ENCODE measurements at places on chromosomes 12 and 14.

DNA sequence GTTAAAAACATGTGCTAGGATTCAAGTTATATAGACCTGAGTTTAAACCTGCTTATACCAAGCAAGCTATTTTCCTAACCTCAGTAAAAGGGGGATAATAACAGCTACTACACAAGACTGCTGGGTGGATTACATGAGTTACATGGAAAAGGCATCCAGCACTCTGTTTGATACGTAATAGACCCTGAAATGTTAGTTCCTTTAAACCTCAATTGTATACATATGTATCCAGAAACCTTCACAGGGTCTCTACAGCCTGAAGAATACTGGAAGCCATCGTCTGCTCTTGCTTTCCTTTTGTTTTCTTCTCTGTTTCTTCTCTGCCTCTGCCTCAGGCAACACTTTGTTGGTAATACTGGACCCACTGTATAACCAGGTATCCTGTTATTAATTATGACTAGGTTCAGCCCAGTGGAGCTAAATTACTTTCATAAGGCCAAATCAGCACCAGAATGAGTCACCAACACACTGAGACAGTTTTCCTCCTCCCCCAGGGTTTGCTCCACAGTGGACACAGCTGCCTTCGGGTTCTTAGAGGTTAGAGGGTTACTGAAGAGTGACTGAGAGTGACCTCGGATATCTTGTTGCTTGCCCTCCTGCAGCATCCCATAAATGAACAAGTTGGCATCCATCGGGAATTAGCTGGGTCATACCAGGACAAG is 127.1 kb downstream of the CAPZA3 start:
- no peak for DNase-seq

GRCh38 chr14:68791078-68791901 is 1.6 kb downstream of the ZFP36L1 start:
- DNase-seq: no peak

- DNase-seq: no peak
Measured at GRCh38 chr14:100644784-100645183, 57.6 kb upstream of the BEGAIN start.

- DNase-seq: no peak
Measured at GRCh38 chr14:47120645-47121044, 469.1 kb upstream of the RPL10L start.

GRCh38 chr12:98819821-98820404 is 174.8 kb downstream of the APAF1 start:
- DNase-seq: no peak

- no peak for DNase-seq
Measured at GRCh38 chr12:110564471-110564991, 18.6 kb downstream of the PPTC7 start.

DNA sequence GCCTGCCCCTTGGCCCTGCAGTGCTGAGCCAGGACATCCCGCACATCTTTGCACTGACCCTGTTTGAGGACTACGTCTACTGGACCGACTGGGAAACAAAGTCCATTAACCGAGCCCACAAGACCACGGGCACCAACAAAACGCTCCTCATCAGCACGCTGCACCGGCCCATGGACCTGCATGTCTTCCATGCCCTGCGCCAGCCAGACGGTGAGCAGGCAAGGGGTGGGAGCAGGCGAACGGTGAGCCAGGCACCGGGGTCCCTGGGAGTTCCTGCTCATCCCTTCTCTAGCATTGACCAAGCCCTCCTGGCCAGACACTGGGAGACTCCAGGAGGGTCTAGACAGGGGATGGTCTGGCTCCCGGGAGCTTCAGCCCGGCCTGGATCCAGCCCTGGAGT is 17.4 kb upstream of the NXPH4 start:
- no peak for DNase-seq

DNA sequence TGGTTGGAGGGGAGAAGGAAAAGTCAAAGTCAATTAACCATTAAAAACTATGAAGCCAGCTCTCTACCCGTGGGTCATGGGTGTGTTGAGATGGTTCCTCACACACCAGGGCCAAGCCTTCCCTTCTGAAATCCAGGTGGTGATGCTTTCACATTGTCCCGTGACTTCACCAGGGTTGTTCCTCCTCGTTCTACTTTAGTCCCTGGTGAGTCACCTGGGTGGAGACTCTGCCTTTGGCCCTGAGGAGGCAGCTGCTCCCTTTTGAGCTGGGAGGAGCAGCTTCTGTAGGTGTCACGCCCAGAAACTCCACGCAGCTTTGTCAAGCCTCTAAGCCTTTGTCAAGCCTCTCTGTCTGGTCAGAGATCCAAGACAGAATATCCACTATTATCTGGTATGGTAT is 348.3 kb downstream of the BMP4 start:
- DNase-seq: no peak

- no peak for DNase-seq
Measured at GRCh38 chr14:100564512-100564911, 22.7 kb downstream of the BEGAIN start.

- DNase-seq: no peak
Measured at GRCh38 chr12:115225845-115226244, 541.9 kb upstream of the TBX3 start.

DNA sequence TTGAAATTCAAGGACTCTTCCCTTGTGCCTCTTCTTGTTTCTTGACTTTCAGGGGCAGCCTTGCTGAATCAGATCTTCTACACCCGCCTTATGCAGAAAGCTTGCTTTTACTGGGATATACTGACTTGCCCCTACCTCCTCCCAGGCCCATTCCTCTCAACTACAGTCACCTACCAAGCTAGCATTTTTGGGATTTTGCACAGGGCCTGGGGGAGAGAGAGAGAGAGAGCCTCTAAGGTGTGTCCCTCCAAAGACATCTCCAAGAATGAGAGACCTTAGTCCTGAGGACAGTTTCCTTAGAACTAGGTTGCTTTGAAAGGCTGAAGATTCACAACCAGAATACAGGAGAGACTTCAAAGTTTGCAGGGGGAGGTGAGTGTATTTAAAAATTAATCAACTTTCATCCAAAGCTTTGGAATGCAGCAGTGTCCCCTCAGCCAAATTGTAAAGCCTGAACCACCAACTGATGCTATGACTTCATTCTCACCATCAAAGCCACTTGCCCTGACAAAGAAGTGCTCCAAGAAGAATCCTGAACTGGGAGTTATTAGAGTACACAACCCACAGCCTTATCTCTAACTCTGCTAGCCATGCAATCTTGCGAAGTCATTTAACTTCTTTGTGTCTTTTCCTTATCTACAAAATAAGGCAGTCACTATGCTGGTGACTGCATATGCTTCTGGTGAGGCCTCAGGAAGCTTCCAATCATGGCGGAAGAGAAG is 96.1 kb upstream of the EGLN3 start:
- no peak for DNase-seq

DNA sequence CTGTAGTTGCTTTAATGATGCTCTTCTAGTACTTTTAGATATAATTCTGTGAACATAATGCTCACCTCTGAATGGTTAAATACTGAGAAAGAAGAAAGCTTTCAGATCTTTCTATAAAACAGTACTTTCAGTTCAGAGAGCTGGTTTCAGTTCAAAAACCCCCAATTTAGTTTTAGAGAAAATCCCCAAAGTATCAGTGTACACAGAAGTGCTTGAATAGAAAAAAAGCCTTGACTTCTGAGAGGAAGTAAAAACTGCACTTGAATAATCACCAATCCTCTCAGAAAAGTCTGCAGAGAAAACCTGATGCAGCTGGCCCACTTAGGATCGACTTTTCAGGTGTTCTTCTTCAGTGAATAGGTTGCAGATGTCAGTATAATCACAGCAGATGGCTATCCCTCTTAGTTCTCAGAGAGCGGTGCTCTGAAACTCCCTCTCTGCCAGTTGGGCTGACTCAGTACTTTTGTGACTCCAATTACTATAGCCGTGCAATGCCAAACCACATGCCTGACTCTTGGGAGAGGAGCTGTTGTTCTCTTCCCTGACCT is 616.3 kb downstream of the LRFN5 start:
- no peak for DNase-seq

GRCh38 chr12:28486521-28486920 is 296.3 kb downstream of the CCDC91 start:
- DNase-seq: no peak

DNA sequence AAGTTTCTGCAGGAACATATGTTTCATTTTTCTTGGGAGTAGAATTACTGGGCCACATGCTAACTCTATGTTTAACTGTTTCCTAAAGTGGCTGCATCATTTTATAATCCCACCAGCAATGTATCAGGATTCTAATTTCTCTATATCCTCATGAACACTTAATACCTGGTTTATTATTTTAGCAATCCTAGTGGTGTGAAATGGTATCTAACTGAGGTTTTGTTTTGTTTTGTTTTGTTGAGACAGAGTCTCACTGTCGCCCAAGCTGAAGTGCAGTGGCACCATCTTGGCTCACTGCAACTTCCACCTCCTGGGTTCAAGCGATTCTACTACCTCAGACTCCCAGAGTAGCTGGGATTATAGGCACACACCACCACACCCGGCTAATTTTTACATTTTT is 6.5 kb downstream of the SPTLC2 start:
- DNase-seq: no peak

- no peak for DNase-seq
Measured at GRCh38 chr12:24460099-24460498, 488.8 kb downstream of the BCAT1 start.

- no peak for DNase-seq
Measured at GRCh38 chr12:47192051-47192450, 112.3 kb upstream of the AMIGO2 start.

DNA sequence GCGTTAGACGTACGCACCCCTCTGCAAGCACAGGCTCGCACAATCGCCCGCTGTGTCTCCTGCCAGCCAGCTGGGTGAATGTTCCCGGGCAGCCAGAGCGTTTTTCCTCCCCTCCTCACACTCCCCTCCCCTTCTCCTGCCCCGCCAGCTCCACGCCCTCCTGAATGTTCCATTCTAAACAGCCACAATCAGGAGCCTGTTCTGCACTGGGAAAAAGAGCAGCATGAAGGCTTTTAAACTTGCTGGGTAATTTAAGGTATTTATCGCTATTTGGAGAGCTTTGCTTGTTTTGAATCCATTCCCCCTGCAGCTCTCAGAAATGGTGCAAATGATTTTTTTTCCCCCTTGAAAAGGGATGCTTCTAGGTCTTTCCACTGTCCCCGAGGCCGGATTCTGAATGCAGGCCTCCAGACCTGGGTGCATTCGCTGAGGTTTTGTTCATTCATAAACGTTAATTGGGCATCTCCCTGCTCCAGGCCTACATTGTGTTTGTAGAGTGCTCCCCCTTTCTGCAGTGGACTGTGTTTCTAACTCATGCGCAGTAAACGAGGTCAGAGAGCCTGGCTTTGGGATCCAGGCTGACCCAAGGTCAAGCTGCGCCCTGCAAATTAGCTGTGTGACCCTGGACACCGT is 212.5 kb downstream of the CHST11 start:
- no peak for DNase-seq

DNA sequence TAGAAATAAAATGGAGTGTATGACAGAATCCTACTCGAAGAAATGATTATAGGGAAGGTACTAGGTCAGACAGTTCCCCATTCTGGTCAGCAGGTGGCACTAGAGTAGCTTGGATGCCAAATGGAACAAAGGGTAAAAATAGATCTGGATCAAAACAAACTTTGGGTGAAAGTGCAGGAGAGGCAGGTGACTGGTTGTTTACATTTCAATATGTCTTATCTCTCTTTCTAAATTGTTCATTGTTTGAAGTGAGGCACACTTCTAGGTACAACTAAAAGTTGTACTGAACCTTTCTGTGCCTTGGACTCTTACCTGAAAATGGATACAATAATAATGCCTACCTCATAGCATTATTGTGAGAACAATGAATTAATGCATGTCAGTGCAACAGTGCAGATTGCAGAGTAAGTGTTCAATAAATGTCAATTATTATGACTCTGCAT is 62.0 kb upstream of the OSBPL8 start:
- peak; percentile 12 for DNase-seq

GRCh38 chr12:95648990-95649791 is 97.9 kb upstream of the USP44 start:
- DNase-seq: no peak

- DNase-seq: no peak
Measured at GRCh38 chr12:106837782-106838181, 63.3 kb downstream of the RIC8B start.

GRCh38 chr12:93300611-93301021 is 77.1 kb upstream of the NUDT4 start:
- DNase-seq: no peak

GRCh38 chr14:69045857-69046475 is 66.9 kb upstream of the ACTN1 start:
- no peak for DNase-seq

- DNase-seq: no peak
Measured at GRCh38 chr12:115134298-115134697, 450.3 kb upstream of the TBX3 start.

GRCh38 chr14:73753124-73753886 is 39.1 kb upstream of the PNMA1 start:
- DNase-seq: no peak

GRCh38 chr12:122880155-122880667 is 15.7 kb downstream of the VPS37B start:
- DNase-seq: no peak

GRCh38 chr14:59482541-59483331 is 1.5 kb downstream of the L3HYPDH start:
- DNase-seq: no peak

DNA sequence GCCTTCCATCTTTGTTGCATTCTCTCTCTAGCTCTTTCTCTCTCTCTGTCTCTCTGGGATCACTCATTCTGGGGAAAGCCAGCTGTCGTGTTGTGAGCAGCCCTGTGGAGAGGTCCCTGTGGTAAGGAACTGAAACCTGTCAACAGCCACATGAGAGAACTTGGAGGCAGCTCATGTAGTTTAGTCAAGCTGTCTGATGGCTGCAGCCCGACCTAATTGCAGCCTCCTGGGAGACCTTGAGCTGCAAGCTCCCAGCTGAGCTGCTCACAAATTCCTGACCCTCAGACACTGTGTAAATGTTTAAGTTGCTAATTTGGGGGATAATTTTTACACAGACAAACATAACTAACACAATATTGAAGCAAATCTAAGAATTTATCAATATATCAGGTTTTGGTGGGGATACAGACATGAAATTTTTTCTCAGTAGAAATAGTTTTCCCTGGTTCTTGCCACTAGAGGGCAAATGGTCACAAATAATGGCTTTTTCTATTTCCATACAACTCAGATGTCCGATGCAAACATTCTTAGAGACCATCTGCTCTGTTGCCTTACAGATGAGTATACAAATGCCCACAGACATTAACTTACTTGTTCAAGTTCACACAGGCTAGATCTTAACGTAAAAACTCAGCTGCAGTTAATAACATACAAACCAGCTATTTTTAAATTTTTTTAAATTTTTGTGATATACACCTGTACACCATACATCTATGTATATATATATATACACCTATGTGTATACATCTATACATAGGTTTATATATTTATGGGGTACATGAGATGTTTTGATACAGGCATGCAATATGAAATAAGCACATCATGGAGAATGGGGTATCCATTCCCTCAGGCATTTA is 15.5 kb upstream of the KRR1 start:
- DNase-seq: no peak

- no peak for DNase-seq
Measured at GRCh38 chr12:50618864-50619609, 114.3 kb downstream of the DIP2B start.

GRCh38 chr12:530821-531220 is 71.1 kb downstream of the B4GALNT3 start:
- DNase-seq: no peak

Measured in stimulated activated CD8-positive, alpha-beta memory T cell treated with anti-CD3 and anti-CD28 coated beads, Interleukin-12 subunit alpha, Interleukin-12 subunit beta, amount 100 ng/mL, for 4 hours (primary cell).